ENCODE measurements at places on chromosomes 7 and 10.

DNA sequence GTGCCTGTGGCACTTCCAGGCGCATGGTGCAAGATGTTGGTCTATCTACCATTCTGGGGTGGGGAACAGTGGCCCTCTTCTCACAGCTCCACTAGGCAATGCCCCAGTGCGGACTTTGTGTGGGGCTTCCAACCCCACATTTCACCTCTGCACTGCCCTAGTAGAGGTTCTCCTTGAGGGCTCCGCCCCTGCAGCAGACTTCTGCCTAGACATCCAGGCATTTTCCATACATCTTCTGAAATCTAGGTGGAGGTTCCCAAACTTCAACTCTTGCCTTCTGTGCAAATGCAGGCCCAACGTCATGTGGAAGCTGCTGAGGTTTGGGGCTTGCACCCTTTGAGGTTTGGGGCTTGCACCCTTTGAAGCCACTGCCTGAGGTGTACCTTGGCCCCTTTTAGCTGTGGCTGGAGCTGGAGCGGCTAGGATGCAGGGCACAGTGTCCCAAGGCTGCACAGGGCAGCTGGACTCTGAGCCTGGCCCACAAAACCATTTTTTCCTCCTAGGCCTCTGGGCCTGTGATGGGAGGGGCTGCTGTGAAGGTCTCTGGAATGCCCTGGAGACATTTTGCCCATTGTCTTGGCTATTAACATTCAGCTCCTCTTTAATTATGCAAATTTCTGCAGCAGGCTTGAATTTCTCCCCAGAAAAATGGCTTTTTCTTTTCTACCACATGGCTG is 130.6 kb upstream of the EFCAB10 start:
- no peak for DNase-seq

DNA sequence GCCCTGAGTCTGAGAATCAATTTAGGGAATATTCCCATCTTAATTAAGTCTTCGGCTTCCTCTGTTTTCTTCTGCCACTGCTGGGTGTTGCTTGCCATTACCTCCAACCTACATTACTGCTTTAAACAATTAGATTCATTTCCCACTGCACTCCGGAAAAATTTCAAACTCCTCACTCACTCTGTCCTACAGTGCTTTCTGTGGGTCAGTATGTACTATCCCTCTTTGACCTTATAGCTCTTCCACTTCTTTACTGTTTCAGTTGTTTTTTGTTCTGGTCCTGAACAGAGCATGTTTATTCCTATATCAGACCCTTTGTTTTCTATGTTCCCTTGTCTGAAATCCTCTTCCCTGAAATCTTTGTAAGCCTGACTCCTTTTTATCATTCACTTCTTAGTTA is 160.6 kb downstream of the MAGI2 start:
- no peak for DNase-seq

DNA sequence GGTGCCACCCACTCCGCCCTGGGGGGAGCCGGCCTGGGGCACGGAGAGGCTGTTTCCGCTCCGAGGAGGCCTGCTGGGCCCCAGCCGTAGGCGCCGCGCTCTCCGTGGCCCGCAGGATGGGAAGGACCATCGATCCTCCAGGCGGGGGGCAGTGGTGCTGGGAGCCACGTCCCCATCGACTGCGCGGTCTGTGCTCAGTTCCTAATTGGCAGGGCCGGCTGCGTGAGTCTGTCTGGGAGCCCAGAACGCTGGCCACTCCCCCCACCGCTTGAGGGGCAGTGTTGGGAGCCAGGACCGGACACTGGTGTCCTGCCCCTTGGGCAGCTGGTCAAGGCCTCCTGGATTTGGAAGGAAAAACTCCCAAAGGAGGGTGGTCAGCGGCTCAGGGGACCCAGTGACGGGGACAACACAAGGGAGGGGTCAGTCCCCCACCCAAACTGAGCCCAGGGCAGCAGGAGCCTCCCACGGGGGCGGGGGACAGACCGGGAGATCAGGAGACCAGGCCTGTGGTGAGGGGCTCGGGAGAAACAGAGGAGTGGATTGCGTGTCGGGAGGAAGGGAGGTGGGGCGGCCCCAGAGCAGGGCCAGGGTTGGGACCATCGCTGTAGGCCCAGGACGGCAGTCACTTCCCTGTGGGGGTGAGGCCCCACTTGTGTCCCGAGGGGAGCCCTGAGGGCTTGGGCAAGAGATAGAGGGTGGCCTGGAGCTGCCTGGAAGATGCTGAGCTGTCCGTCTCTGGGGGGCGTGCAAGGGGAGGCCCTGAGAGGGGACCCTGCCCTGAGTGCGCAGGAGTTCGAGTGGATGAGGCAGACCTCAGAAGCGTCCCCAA is 89.0 kb downstream of the UNCX start:
- DNase-seq, result no peak

GRCh38 chr7:5694221-5694754 is 87.2 kb downstream of the RNF216 start:
- DNase-seq, result no peak

DNA sequence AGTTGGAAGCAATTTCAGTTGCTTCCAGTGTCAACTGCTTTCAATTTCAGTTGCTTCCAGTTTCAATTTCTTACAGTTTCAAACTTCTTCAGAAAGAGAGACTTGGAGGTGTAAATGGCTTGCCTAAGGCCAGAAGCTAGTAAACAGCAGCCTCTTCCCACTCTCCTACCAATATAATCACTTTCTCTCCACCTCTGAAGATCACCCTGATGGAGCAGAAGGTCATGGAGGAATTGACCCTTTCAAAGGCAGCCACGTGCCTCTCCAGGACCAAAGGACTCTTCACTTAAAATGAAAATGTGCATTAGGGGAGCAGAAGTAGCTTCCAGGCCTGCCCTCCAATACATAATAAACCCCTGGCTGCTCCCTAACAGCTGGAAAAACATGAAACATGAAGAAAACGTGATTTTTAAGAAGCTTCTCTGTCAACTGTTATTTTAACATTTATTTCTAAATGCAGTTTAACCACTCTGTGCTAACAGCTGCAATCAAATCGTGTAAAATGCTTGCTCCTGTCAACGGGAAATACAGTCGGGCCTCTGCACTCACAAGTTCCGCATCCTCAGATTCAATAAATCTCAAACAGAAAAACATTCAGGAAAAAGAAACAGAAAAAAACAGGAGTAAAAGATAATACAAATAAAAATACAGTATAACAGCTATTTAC is 1020.6 kb downstream of the XPNPEP1 start:
- no peak for DNase-seq

GRCh38 chr10:48251525-48252353 is 22.8 kb downstream of the FRMPD2 start:
- peak; percentile 52 for DNase-seq

DNA sequence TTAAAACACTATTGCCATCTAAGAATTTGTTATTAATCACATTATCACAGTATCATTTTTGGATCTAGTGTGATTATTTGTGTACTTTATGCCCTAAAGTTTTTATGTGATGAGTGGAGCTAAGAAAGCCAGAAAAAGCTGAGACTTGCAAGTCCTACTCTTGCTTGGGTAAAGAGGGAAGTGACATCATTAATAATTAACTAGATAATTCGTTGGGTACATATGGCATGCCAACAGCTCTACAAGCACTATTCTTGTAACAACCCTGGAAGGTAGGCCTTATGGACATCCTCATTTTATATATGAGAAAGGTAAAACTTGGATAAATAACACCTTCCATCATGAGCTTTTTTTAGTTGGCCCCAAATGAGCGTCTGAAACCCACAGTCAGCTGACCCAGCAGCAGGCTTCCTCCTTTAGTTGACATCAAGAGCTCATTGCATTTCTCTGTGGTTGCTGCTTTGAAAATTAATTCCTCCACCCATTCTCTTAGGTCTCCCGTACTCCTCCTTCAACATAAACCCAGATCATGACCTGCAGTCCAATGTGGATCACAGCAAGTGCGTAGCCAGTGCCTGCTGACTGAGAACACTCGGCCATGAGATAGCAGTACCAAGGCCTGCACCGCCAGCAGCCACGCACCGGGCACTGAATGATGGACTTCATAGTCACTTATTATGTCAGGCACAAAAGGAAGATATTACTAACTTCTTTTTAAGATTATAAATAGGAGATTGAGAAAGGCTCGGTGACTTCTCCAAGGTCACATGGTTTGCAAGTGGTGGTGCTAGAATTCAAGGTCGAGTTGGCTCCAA is 292.0 kb upstream of the AOAH start:
- DNase-seq, result no peak

GRCh38 chr10:100718197-100718742 is 27.1 kb upstream of the PAX2 start:
- no peak for DNase-seq

DNA sequence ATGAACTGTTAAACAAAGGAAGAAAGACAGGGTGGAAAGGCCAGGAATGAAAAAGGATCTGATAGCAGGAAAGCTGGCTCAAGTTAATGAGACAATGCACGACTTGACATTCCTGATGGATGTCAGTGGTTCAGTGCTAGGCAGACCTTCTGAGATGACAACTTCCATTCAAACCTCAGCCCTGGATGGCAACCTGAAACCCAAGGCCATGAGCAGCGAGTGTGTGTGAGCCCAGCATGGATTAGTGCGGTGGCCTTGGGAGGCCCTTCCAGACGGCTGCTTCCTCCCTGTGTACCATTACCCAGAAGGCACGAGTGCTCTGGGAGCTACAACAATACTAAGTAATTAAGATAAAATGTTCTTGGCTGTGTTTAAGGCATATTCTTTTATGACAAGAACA is 18.8 kb downstream of the TRIL start:
- DNase-seq, result no peak

GRCh38 chr7:19663816-19664462 is 44.9 kb downstream of the POLR1F start:
- peak; percentile 8 for DNase-seq

- DNase-seq, result no peak
Observed at GRCh38 chr10:13719425-13719824, 132.7 kb downstream of the PRPF18 start.

GRCh38 chr7:74217455-74218342 is 7.9 kb downstream of the LAT2 start:
- peak; percentile 37 for DNase-seq

GRCh38 chr7:80967917-80968297 is 49.1 kb upstream of the SEMA3C start:
- DNase-seq, result no peak

DNA sequence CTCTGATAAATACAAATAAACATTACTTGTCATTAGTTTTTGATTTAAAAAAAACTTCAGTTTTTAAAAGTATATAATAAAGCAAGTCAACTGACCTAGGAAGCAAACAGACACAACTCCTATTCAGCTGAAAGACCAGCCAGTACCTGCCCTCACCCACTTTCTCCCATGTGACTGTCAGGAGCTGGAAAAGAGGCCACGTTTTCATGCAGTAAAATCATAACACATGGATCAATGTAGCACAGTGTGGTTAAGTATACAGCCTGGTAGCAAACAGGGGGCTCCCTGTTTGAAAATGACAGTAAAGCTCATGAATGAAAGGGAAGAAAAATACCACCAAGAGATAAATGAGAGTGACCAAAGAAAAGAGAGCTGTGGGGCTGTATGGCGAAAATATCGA is 21.6 kb downstream of the KIN start:
- DNase-seq, result no peak

GRCh38 chr10:126844406-126844805 is 60.8 kb upstream of the DOCK1 start:
- no peak for DNase-seq

- DNase-seq, result no peak
Observed at GRCh38 chr7:32206987-32207386, 136.8 kb upstream of the PDE1C start.

DNA sequence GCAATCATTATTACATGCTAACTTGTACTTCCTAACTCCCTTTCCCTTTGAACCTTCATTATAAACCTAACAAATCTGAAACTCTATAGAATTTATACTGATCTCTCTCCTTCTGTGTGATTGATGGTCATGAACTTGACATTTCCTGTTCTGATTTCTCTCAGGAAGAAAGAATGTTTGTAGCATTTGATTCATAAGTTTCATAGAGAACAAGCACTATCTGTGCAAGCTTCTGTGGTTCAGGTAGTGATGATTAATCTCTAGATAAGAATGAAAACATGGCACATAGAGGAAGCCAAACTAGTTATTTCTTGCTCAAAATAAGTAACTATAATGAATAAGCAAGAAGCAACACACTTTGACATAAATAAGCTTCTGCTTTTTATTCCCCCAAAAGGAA is 34.2 kb downstream of the TFPI2 start:
- DNase-seq, result no peak

- DNase-seq, result no peak
Observed at GRCh38 chr7:154973381-154973780, 29.5 kb downstream of the PAXIP1 start.

GRCh38 chr10:97318772-97319651 is at the start of gene FRAT1:
FRAT1 (plus strand) TSS chr10:97319271; CDS start chr10:97319454, 183 bp downstream.
- peak; percentile 70 for DNase-seq

DNA sequence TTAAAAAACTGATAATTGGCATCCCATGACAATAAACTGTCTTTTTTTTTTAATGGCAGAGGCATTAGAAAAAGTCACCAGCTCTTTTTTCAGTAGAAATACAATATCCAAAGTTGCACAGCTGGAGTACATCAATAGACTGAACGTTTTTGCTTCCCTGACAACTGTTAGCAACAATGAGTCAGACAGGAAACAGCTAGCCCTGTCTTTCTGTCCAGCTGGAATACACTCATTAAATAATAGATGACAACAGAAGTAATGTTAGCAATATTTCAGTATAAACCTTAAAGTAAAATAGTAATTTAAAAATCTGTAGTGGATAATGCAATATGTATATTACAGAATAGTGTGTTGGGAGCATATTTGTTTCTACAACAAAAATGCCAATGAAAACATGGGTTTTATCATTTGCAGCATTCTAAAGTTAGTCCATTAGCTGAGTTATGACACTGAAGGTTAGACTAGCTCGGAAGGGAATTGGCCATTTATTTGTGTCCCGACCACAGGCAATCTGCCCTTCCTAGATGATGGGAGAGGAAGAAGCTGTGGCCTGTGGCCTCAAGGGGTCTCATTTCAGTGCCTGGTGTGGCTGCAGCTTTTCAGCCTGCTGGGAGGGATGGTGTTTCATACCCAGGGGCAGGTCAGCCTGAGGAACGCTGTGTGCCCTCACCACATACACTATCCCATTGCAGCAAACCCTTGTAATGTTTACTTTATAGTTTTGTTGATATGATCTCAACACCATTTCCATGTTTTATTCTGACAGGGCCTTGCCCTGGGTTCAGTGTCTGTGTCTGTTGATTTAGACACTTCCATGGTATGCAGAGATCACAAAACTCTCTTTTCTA is 173.3 kb downstream of the SLC16A9 start:
- no peak for DNase-seq

- DNase-seq, result no peak
Observed at GRCh38 chr7:116979430-116979829, 26.1 kb downstream of the ST7 start.

DNA sequence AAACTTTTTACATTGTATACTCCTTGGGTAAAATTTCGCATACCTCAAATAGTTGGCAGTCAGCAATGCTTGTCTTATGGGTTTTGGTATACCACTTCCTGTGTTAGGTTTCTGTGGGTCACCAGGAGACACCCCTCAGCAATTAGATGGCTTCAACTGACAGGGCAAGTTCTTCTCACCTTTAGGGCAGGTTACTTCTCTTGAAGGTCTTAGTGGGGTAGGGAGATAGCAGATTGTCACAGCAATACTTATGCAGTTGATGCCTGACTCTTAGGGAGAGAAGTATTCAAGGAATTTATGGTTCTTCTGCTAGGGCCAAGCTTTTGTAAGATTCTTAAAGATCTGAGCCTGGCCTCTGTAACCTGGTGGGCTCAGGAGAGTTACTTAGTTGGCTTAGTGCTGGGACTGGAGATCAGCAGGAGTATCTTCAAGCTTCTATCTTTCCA is 42.9 kb downstream of the MKLN1 start:
- DNase-seq, result no peak

All from NCI-H2171 treated with DMSO at 0.1 percent for 48 hours (cell line).